Astrocyte (in vitro differentiated cells and primary cell): ENCODE measurements at places on chromosomes 7 and 10. TPM values are rescaled to one million over a fixed set of nuclear protein-coding genes. Genes with fewer than 3 reads are reported as not detected.

Gene TSPAN15
- 8.7 and 9.4 TPM in 2 replicates for total RNA-seq

Gene CDH23
- total RNA-seq: 0.17 TPM in 1 of 2 replicates, not detected in the other

Gene SMO
- total RNA-seq: 20.0 and 22.6 TPM in 2 replicates

Gene TRIM73
- 6.1 and 6.9 TPM in 2 replicates for total RNA-seq

Gene PAX4
- not detected in 2 replicates for total RNA-seq

Gene SPDYE18
- total RNA-seq: not detected in 2 replicates

Gene CEP55
- 2.0 and 3.7 TPM in 2 replicates for total RNA-seq
